Activated T-helper 1 cell treated with anti-CD3 and anti-CD28 coated beads, Interleukin-12 subunit alpha, Interleukin-12 subunit beta, Interleukin-2, Interleukin-4 antibody, amounts not matched to agents 30 ng/mL and 10 ng/mL and 1 ng/mL, durations not matched to agents 14 hours and 24 hours and 36 hours (primary cell): ENCODE measurements at places on chromosomes 4 and X.
A peak's percentile ranks its signal among the peaks of the same experiment; 100 is the strongest.

GRCh38 chrX:136766785-136767103, 14.0 kb downstream of the ARHGEF6 start:
- no peak for DNase-seq

DNA sequence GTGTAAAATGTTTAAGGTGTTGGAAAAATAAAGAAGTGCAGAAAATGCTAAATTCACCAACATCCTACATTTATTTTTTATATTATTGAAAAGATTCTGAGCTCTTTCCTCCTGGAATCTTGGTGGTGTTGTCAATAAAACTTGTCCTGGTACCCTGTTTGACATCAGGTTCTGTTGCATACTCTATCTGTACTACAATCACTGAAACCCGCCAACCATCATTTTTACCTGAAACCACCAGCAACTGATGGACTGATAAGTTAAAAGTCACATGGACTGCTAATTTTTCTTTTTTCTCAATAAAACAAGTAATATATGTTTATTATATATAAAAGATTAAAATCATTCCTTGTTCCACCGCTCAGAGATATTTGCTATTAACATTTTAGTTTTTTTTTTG, 23.4 kb downstream of the STAP1 start:
- DNase-seq: no peak

- no peak for DNase-seq
These were observed 240.5 kb downstream of the GRIA3 start for GRCh38 chrX:123424546-123424945.

DNA sequence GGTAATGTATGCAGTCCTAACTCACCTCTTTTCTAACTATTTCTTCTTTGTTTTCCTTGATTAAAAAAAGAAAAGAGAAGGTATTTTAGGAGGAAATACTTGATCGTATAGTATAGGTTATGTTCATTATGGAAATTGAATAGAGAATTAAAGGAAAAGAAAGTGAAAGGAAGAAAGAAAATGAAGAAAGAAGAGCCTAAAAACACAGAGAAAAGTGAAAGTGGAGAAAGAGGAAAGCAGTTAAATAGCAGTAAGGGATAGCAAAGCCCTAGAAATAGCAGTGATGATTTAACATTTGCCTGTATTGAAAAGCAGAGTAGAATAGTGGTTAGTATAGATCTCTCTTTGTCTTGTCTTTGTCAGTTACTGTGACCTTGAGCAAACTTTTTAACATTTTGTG, 37.0 kb downstream of the MRPL1 start:
- DNase-seq: no peak

DNA sequence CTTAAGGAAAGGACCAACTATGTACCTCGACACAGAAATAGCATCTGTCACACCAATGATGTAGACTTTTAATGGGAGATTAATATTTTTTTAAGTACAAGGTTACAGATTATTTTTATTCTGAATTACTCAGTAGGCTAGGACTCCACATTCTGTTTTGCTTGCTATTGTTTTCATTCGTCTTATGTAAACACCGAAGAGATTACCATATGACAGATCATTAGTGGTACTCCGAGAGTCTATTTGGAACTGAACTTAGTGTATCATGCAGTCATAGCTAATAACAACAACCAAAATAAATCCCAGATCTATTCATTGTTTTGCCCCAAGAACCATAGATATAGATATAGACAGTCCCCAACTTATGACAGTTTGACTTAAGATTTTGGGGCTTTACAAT, 139.7 kb upstream of the SPRY1 start:
- no peak for DNase-seq

DNA sequence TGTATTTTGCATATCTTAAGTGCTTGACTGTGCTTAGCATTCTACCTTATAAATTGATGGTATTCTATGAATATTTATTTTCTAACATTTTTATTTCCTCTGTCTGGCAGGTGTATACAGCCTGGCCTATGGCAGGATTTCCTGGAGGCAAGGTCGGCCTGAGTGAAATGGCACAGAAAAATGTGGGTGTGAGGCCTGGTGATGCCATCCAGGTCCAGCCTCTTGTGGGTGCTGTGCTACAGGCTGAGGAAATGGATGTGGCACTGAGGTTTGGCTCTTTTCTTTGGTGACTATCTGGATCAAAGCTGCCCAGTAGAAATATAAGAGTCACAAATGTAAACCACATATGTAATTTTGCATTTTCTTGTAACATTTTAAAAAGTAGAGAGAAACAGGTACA, 6.5 kb upstream of the NUDT6 start:
- no peak for DNase-seq

- DNase-seq: no peak
These were observed 347.8 kb downstream of the GBA3 start for GRCh38 chr4:23040539-23040938.

- no peak for DNase-seq
These were observed 40.1 kb upstream of the SPOCK3 start for GRCh38 chr4:167274351-167274750.

- DNase-seq: no peak
These were observed 36.4 kb downstream of the EDA2R start for GRCh38 chrX:66602381-66602938.

- no peak for DNase-seq
These were observed 122.1 kb upstream of the EOLA2 start for GRCh38 chrX:150060406-150060805.

DNA sequence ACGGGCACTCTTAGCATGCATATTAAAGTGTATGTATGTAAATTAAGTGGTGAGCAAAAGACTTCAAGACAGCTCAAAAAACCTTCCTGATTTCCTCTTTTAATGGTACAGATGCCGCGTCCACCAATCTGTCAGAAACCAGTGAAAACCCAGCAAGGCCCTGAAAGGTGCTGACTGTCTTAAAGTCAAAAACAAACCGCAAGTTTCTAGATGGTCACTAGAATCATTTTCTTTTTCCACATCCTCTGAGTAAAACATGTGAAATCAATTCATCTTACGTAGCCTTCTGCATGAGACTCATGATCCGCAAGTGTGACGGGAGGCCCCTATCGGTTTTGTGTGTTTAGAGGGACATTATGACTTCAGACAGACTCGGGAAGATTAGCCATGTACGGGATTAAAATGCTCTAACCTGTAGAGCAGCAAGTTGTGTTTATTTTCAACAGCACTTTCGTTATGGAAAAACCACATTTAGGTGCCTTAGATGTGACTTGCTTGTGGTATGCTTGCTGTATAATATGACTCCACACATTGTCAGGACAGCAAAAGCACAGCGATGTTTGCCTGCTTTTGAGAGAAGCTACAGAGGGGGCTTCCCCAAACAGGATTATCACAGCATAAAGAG, 88.2 kb upstream of the STS start:
- no peak for DNase-seq

GRCh38 chr4:99848591-99849001, 32.0 kb downstream of the DAPP1 start:
- DNase-seq: no peak

DNA sequence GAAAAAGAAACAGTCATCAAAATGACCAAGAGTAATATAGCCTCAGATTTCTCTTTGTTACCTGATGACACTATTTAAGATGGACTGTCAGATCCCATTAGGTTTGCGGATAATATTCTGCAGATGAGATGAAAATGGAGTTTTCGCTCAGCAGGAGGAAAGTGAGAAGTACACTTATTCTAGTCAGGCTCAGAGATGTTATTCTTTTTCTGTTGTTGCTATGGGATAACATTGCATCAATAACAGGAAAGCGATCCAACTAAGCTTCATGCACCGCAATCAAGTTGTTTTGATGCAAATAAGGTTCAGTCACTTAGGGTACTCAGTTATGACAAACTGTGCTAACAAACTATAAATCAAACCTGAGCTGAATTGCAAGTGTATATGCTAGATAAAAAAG, 415.0 kb downstream of the CCSER1 start:
- no peak for DNase-seq

GRCh38 chr4:53633608-53634007, 42.3 kb upstream of the LNX1 start:
- DNase-seq: no peak

- DNase-seq: no peak
These were observed 400.8 kb downstream of the GPM6A start for GRCh38 chr4:175411251-175411650.

- no peak for DNase-seq
These were observed 85.7 kb upstream of the PTPN13 start for GRCh38 chr4:86508436-86508835.

GRCh38 chr4:154018659-154019058, 229.8 kb upstream of the SFRP2 start:
- no peak for DNase-seq

GRCh38 chrX:10233173-10233572, 76.4 kb downstream of the CLCN4 start:
- DNase-seq: no peak

DNA sequence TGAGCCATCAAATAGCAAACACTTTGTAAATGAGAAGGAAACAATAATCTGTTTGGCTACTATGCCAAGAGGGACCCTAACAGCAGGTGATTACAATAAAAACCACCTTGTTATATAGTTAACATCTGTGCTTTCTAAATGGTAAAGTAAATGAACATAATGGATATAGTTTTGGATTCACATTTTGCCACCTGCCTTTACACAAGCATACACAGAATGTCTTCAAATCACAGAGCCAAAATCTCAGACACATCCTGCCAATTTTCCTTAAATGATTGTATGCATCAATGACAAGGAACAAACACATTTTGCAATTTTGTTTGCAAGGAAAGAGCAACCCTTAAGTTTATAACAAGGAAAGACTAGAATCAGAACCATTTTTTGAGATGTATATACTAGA, 334.2 kb downstream of the FSTL5 start:
- DNase-seq: no peak

DNA sequence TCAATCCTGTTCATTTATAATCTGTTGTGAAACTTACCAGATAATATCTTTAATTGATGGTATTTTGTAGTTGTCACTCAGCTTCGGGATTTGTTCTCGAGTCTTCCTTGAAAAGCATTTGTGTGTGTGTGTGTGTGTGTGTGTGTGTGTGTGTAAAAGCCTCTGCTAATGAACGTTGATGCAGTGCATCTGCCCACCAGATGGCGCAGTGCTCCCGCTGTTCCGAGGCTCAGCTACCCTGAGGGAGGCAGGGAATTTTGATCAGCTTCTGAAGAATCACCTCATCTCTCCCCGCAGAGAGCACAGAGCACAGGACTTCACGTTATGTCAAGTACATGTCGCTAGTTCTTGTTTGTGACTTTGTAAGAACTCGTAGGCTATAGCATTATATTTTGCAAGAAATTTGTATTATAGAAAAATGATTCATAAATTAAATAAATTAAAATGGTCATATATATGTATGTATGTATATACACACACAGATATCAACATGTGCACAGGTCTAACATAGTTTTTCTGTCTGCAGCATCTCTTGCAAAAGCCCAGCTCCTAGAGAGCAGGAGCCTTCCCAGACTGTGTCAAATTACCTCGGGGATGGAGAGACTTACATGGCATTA, 316.7 kb upstream of the IGFBP7 start:
- peak; percentile 4 for DNase-seq

DNA sequence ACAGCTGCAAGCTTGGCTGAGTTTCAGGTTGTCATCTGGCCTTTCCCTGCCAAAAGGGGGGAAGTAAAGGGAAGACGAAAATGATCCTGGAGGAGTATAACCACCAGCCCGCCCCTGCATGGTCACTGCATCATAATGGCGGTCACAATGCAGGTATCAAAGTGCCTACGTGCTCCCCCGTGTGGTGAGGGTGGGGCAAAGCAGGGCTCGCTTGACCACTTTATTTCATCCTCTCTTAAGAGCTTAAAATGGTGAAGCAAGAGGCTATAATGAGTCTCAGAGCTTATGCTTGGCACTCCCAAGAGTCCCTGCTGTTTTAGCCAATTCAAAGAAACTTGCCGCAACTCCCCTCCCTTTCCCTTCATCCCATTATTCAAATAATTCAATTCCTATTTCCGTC, 105.6 kb downstream of the APOOL start:
- DNase-seq: no peak

DNA sequence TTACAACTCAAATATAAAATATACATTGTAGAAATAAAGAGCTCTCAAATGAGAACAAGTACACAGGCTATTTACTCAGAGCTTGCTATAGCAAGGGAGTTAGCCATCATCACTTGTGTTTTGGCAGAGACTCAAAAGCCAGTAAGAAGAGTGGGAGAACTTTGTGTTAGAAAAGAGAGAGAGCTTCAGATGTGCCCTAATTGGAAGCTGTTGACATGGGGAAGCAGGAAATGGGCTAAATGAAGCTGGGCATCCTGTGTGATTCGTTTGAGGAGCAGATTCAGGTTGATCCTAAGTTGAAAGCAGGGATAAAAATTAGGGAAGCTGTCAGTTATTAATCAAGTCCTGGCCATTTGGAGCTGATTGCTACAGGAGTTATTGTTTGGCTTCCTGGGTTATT, 207.4 kb upstream of the MAOA start:
- DNase-seq: no peak

DNA sequence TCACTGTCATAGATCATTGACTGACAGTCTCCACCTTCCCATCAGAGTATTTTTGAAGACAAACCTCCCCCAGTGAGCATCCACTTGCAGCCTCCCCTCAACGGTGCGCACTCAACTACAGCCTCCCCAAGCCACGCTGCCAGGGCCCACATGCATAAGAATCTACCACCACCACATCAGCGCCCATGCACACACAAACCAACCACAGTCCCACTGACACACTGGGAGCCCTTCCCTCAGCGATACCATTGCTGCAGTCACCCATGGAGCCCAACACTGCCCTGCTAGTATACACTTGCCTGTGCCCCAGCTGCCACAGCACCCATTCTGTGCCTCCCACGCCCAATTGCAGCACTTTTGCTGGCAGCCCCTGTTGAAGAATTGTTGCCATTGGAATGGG, 132.9 kb downstream of the CHM start:
- DNase-seq: no peak

- no peak for DNase-seq
These were observed 10.0 kb downstream of the ADAM29 start for GRCh38 chr4:174928174-174928573.

DNA sequence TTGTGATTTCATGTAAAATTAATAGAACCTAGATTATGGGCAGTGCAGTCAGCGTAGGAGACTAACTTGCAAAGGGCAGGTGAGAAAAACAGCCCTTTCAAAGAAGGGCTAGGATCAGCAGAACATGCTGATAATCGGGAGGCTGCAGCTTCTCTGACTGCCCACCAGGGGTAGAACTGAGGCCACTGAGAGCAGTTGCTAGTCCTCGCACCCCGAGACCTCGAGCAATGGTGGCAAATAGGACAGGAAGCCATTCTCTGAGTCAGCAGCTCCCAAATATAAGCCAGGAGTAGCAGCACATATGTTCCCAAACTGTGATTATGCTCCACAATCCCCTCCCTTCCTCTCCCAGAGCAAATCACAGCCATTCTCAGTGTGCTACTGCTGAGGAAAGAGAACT, 186.5 kb downstream of the MSL3 start:
- DNase-seq: no peak

GRCh38 chrX:13208281-13208935, 111.4 kb downstream of the ATXN3L start:
- no peak for DNase-seq

GRCh38 chr4:55256787-55257186, 89.3 kb upstream of the SRD5A3 start:
- no peak for DNase-seq

- DNase-seq: no peak
These were observed 1189.0 kb downstream of the PCDH18 start for GRCh38 chr4:136343340-136343739.

GRCh38 chr4:29278585-29278984, 1441.6 kb upstream of the PCDH7 start:
- DNase-seq: no peak
